ENCODE measurements at places on chromosomes 2 and 18.

- DNase-seq = no peak
Measured at GRCh38 chr2:12807907-12808810, 91.4 kb downstream of the TRIB2 start.

DNA sequence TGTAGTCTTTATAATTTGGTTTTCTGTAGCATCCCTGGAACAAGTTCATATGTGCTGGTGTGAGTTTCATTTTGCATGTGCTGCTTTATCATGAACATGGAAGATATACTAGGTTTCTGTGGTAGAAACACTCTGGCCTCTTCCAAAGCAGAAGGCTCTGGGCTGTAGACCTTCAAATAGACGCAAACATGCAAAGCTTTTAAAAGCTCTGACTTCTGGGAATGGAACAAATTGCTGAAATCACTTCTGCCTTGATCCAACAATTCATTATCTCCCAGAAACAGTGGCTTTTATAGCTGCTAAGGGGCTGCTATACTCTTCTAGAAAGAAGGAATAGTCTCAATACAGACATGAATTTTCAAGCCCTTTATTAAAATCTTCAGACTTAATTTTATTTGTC, 382.2 kb downstream of the LRP1B start:
- no peak for DNase-seq

GRCh38 chr2:133253793-133254192, 314.5 kb downstream of the NCKAP5 start:
- DNase-seq = no peak

DNA sequence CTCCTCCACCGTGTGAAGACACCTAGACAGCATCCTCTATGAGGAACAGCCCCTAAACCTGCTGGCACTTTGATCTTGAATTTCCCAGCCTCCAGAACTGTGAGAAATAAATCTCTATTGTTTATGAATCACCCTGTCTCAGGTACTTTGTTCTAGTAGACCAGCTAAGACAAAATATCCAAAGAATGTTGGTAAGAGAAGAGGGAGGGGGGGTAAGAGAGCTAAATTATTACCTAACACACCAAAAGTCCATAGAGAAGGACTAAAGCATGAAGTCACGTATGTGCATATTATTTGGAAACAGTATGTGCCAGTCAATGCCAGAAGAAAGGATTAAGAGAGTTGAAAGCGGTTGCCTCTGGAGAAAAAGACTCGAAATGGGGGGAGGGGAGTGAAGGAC, 211.0 kb downstream of the SP3 start:
- DNase-seq = no peak

GRCh38 chr18:74733598-74733997, 135.9 kb downstream of the ZNF407 start:
- DNase-seq = no peak

DNA sequence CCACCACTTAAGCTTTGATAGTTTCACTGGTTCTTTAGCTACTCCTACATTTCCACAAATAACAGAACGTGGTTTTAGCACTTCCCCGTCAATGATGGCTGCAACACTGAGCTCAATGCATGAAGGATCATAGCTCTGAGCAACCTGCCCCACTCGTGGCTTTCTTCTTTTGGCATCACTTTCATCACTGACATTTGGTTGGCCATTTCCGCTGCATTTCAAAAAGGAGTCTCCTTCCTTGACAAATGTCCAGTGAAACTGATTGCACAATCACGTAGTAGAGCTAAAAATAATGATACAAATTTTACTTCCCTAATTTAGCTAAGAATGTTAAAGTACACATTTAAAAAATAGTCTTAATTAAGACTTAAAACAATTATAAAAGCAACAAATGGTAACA, 205.2 kb upstream of the HDAC4 start:
- no peak for DNase-seq

DNA sequence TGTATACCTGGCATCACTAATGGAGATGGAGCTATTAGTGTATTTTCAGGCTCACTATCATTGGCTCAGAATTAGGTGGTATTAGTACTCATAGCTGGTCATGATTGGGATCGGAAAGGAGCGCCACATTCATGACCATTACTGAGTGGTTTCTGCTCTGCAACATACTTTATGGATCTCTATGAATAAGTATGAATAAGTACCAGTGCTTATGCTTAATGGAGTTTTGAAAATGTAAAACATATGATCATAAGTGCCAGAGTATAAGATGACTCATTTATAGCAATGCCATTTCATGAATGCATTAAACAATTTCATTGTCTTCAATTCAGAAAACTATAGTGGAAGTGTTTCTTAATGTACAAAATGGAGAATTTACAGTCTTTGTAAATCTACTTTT, 156.7 kb downstream of the GALNT3 start:
- no peak for DNase-seq

- no peak for DNase-seq
Measured at GRCh38 chr18:27942706-27943105, 234.2 kb downstream of the CDH2 start.

DNA sequence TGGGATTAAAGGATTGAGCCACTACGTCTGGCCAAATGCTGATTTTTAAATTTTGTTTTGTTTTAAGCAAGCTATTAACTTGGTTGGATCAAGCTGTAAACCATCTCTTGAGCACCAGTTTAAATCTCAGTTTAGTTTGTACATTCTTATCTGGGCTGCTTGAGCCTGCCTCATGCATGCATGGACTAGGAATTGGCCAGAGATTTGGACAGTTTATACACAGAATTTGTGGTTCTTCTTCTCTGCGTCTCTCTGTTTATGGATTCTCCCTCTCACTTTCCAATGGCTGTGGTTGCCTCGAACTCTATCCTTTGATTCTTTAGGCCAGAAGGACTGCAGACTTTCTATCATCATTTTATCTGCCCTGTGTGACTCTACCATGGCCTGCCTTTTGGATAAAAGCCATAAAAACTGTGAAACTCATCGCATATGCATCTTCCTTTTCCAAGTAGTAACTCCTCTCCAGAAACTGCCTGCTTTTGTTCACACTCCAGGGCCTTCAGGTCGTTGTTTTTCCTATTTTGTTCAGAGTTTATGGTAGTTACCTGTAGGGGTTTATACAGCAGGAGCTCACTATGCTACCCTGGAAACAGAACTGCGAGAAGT, 32.5 kb upstream of the PLB1 start:
- no peak for DNase-seq

GRCh38 chr2:168169097-168169745, 78.2 kb downstream of the STK39 start:
- DNase-seq = no peak

DNA sequence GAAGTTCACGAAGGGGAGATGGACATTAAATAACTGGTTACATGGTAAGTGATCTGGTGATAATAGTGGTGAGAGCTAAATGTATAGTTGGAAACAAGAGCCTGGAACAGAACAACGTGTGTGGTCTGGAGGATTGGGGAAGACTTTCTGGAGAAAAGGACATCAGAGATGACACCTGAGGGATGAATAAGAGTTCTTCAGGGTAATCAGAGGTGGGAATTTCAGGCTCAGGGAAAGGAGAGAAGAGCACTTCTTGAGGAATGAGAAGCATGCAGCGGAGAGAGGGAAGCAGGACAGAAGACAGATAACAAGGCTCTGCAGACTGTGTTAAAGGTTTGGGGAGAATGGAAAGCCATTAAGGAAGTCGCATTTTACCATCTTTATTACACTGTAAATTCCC, 450.7 kb downstream of the TNS1 start:
- DNase-seq = no peak

DNA sequence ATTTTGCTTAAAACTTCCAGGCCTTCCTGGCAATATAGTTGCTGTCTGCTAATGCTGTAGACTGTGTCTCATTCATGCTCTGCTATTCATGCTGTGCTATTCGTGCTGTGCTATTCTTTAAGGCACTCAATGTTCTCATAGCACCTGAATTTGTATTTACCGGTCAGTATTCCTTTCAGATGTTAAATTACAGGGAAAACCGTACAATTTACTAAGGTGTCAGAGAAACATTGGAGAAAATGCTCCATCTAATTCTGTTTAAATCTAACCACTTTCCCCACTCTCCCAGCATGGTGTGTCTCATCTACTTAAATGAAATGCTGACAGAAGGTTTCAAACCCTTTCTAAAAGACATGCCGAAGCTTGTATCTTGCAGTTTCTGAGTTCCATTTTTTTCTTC, 25.0 kb downstream of the FAM171B start:
- no peak for DNase-seq

DNA sequence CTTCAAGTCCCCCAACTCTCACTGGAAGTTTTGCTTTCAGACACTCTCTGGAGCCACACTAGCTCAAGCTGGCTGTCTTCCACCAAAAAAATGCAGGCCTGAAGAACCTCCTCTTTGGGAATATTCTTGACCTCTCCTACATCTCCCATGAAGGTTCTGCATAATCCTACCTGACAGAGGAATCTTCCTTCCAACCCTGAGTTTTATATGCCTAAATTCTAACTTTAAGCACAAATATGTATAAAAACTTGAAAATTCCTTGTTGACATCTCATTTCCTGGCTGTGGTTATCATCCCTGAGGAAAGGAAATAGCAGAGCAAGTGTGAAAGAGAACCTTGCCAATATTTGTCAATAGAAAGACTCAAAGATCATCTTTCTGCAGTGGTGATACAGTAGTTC, 249.0 kb downstream of the LPIN1 start:
- no peak for DNase-seq

DNA sequence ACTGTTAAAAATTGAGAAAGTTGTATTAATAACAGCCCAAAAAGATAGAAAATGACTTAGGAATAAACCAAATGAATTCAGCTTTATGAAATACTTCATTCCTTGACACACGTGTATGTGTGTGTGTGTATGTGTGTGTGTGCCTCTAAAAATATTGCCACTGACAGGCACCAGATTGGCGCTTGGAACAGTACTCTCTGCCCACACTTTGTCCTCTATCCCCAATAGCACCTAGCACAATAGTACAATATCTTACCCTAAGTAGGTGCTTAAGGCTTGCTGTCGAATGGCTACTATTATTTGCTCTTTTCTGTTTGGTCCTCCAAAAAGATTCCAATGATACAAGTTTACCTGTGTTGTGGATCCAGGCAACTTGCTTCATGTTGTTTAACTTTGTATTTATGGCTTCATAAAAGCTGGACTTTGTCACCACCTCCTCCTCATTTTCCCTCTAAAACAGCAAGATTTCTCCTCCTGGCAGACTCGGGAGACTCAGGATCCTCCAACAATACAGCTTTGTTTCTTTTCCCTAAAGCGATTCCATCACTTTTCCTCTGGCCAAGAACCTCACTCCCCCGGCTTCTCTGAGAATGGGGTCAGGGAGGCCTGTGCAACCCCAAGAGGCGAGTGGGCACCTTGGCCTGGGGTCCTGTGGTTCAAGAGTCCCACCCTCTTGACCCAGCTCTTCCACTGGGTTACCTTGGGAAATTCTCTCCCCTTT, 43.3 kb upstream of the LCLAT1 start:
- DNase-seq = no peak

DNA sequence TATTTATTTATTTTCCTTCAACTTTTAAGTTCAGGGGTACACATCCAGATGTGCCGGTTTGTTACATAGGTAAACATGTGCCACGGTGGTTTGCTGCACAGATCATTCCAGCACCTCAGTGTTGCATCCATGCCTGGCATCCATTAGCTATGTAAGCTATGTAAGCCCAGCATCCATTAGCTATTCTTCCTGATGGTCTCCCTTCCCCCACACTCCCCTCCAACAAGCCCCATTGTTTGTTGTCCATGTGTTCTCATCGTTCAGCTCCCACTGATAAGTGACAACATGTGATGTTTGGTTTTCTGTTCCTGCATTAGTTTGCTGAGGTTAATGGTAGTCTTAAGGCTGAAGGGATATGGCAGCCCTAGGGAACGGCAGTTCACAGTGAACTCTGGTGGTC, 203.4 kb downstream of the CTNNA2 start:
- DNase-seq = no peak

DNA sequence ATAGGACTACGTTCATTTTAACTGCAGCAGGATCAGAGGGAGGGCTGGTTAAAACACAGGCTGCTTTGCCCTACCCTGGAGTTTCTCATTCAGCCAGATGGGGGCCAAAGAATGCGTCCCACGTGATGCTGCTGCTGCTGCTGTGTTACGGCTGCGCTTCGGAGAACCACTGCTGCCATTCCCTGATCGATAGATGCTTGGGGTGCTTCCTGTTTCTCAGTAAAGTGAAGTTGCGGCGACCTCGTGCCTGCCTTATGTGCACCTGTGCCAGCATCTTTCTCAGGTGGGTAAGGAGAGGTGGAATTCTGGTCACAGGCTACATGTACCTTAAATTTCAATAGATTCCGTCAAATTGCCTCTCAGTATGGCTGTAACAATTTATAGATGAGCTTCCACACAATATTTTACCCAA, 24.7 kb upstream of the TOGARAM2 start:
- no peak for DNase-seq

- no peak for DNase-seq
Measured at GRCh38 chr2:11337909-11338308, 6.5 kb downstream of the ROCK2 start.

- DNase-seq = no peak
Measured at GRCh38 chr2:15756882-15757819, 165.5 kb downstream of the DDX1 start.

- DNase-seq = no peak
Measured at GRCh38 chr2:218332920-218333645, 23.6 kb upstream of the CATIP start.

DNA sequence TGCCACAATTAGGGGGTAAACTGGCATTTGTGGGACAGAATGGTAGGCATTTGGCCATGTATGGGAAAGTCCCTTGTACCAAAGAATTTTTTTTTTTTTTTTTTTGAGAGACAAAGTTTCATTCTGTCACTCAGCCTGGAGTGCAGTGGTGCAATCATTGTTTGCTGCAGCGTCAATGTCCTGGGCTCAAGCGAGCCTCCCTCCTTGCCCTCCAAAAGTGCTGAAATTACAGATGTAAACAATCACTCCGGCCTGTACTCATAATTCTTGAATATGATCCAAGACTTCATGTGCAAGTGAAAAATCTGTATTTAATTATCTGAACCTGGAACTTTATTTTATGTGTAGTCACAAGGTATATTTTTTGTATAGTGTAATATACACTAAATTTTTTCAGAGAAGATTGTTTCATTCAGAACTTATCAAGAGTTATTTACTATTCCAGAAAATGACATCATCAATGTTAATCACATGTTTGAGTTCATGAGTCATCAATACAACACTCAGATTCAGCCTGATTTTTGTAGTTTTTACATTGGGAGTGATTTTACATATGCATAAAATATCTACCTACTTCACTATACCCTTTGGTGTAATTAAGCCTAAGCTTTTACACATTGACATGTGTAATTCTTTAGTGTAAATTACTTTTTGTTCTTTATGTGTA, 138.7 kb upstream of the L3MBTL4 start:
- DNase-seq = no peak

- no peak for DNase-seq
Measured at GRCh38 chr2:128345436-128346165, 26.9 kb upstream of the HS6ST1 start.

Measured in frontal cortex (tissue), 4 donors.